IPS DF 19.7 (cell line): ENCODE measurements at places on chromosomes 16 and 17.

DNA sequence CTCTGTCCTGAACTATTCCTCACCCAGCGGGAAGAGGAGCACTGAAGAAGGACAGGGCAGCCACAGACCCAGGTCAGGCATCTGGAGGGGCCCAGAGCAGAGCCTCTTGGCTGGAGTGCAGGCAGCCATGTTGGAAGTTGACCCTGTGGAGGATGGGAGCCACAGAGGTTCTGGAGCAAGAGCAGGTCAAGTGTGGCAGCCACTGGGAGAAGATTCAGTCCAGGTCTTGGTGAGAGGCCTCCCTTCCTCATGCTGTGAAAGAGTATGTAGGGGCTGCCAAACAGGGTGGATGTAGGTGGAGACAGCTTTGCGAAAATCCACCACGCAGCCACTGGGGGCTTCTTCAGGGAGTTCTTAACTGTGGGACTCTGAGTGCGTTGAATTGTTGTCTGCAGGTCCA lies 590 bp upstream of the CD79B start:
- DNase-seq, result no peak

DNA sequence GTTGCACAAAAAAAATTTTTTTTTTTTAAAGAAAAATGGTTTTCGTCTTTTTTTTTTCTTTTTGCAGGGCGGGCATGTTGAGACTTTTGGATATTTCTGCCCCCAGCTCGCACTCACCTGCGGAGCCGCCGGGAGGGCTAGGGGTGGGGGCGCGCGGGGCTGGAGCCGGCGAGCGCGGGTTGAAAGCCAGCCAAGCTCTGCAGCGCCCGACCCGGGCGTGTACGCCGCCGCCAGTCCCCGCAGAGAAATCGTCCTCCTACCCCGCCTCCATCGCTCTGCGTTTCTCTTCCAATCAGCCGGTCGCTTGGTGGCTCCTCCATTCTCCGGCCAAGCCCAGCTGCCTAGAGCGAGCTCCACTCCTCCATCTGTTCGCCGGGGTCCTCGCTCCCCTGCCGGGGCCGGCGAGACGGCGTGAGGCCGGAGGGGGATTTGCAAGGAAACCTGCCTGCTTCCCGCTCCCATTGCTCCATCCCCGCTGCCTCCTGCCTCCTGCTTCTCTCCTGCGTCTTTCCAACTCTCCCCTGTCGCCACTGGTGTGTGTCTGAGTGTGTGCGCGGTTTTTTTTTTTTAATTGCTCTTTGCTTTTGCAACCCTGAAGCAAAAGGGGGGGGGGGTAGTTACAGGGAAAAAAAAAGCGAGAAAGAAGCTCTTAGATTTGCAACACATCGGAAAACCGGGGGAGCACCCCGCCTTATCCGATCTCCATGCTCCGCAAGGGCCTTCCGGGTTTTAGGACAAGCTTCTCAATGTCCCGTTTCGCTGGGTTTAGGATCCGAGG lies 1.8 kb upstream of the UBTF start:
- no peak for DNase-seq

DNA sequence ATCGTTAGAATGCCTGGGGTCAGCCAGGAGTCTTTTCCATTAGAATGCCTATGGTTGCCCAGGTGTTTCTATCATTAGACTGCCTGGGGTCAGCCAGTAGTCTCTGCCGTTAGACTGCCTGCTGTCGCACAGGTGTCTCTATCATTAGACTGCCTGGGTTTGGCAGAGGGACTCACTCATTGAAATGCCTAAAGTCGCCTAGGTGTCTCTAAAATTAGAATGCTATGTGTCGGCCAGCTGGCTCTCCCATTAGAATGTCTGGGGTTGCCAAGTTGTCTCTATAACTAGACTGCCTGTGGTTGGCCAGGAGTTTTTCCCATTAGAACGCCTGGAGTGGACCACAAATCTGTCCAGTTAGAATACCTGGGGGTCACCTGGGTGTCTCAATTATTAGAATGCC lies 2266.5 kb downstream of the TP53TG3F start:
- DNase-seq, result no peak

GRCh38 chr16:66845791-66846221 lies 1.6 kb downstream of the CA7 start:
- no peak for DNase-seq

GRCh38 chr16:49800876-49801275 lies 55.0 kb downstream of the ZNF423 start:
- DNase-seq, result no peak

DNA sequence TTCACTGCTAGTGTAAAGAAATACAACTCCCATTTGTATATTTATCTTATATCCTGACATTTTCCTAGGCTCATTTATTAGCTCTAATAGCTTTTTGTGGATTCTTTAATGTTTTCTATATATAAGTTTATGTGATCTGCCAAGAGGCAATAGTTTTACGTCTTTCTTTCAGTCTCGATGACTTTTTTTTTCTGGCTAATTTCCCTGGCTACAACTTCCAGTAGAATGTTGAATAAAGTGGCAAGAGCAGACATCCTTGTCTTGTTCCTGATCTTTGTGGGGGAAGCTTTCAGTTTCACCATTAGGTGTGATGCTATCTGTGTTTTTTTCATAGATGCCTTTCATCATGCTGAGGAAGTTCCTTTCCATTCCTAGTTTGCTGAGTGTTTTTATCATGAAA lies 43.9 kb upstream of the ABCA3 start:
- DNase-seq, result no peak

DNA sequence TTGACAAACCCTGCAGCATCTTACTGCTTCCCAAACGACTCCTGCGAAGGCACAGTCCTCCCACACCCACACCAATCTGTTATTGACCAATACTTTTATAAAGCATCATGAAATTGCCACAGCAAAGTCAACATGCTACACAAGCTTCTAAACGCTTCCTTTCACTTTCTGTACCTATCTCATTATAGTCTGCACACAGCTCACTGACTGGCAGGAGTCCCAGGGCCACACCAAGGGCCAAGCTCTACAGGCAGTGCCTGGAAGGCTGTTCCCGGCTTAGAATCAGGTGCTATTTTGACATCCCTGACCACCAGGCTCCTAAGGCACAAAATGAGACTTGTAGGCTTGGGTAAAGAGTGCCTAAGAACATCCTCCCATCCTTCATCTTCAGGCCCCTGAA lies 39.5 kb downstream of the USP7 start:
- DNase-seq, result no peak

DNA sequence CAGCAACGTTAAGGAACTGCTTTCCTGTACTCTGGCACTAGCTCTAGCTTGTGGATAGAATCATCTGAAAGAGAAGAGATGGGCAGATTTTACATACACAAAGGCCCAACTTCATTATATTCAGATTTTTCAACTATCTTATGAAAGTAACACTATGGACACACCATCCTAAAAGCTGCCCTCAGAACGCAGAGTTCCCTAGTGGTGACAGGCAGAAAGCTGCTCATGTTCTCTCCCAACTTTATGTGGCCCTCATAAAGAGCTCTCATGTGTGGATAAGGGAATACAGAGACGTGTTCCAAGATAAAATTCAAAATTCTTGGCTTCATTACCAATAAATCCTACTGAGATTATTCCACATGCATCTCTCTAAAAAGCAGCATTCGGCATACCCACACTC lies 1.5 kb downstream of the CFAP20 start:
- no peak for DNase-seq

- DNase-seq, result no peak
Measured at GRCh38 chr16:51540259-51540658, 389.2 kb upstream of the SALL1 start.

DNA sequence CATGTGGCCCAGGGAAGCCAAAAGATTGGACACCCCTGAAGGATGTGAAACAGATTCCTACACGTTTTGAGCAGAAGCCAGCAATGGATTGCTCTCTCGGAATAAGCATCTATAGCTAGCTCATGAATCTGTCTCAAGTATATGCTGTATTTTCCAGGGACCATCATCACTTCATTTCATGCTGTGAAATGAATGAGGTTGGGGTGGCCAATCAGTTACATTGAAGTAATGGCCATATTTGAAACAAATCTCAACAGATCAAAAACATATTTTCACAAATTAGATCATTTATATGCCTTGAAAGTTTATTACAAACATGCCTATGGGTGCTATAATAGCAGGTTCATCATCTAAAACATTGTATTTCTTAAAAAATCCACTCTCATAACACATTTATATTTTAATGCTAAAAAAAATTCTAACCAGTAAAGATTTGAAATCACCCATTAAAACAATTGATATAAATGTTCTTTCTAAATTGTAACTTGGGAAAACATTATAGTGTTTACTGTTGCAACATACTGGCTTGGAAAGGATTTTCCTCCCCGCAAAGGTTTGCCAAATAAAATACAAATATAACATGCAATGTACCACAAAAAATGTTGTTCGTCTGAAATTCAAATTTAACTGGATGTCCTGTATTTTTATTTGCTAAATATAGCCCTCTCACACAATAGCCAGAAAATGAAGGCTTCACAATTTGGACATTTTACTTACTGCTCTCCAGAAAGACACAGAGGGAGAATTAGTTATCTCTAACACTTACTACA lies 743.6 kb downstream of the KCNJ2 start:
- no peak for DNase-seq
